ENCODE measurements at places on chromosomes 11 and 22.

- no peak for DNase-seq
Measured at GRCh38 chr22:36147196-36147791, 13.3 kb downstream of the APOL3 start.

- DNase-seq, result no peak
Measured at GRCh38 chr22:24087071-24087795, 76.1 kb downstream of the CABIN1 start.

DNA sequence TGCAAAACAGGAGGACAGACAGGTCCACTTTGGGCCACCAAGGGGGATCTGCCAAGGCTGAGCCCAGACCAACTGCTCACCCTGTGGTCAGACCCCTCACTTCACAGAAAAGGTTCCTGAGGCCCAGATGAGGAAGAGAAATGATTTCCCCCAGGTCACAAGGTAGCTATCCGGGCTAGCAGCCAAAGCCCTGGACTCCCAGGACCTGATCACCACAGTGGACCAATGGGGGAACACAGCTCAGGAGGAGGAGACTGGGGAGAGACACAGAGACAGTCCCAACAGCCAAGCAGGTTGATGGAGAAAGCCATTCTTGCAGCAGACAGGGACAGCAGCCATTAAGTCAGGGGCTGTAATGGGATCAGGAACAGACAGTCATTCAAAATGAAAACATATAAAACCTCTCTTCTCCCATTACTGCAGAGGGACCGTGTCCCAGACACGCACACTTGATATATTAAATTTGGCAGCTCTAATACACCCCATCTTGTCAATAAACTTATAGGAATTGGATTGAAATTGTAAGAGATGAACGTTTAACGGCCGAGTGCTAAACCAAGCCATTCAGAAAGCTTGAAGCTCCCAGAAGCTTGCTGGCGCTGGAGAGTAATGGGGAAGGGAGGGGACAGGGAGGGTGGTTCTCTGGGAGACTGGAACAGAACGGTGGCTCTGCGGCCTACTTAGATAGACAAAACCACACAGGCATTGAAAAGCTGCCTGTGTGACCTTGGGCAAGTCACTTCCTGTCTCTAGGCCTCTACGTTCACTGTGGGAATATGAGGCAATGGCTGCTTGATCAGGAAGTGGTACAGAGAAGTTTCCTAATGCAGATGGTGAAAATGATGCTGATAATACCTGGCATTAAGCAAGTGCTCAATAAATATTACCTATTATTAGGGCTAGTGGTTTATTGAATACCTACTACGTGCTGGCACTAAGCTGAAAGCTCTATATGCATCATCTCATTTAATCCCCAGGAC lies 16.0 kb downstream of the ZMAT5 start:
- no peak for DNase-seq

DNA sequence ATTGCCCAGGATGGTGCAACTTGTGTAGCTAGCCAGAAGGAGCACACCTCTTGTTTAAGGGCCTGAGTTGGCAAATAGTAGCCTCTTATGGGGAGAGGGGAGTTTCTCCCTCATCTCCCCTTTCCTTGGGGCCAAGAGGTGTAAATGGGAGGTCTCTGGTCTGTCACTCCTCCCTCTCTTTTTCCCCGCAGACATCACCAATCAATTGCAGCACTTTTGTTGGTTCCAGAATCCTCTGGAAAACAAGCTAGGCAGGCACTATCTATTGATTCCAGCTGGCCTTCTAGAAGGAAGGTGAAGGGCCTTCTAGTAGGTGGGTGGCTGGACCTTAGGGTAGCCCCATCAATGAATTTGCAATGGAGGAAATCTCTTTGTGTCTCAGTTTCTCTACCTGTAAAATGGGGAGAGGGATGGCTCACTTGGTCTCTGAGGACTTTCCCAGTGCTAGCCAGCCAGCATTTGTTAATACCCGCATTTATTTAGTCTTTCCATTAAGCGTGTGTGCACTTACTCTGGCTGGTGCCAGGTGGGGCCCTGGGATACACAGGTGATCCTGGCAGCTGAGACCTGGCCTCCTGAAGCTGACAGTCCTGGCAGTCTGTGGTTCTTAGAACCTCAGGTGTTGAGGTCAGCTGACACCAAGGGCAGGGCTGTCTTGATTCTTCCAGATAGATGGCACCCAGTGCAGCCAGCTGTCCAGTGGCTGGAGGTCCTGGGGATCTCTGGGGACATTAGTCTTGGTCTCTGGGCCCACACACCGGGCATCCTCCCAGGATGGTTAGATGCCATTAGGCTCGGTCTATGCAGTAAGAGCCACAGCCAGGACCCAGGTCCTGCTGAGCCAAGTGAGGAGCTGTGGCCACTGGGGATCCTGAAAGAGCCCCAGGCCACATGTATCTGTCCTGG lies 51.7 kb downstream of the TSPAN18 start:
- no peak for DNase-seq

DNA sequence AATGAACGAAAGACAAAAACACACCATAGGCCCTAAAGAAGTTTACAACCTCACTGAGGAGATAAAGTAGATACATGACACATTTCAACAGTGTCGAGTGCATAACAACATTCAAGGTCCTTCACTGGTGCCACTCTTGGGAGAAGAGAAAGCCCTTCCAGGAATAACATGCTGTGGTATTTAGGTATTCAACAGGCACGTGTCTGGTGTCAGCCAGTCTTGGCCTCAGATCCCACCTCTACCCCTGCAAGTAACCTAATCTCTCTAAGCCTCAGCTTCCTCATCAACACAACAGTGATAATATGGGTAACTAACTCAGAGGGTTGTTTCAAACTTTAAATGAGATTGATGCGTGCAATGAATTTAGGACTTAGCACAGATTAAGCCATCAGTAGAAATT lies 235.0 kb upstream of the ZC3H12C start:
- no peak for DNase-seq

GRCh38 chr11:6389905-6390717 lies at the start of gene SMPD1:
Gene SMPD1 (plus strand): TSS chr11:6390474. CDS start chr11:6390599, 125 bp downstream.
- DNase-seq, result peak; percentile 88

GRCh38 chr22:39299829-39300178 lies 19.6 kb downstream of the RPL3 start:
- DNase-seq, result no peak

DNA sequence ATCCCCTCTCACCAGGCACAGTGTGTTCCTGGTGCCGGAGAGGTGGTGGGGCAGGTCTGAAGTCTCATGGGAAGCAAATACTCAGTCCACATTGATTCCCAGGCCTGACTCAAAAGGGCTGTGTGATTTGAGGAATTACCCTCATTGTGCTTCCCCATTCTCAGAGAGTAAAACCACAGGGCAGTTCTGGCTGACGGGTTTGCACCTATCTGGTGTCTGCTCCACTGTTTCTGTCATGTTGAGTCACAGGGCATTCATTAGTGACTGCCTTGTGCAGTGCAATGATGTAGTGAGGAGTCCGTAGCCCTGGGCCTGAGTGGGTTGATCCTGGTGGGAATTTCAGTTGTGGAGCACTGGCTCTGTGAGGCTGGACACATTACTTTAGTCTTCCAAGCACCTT lies 85.2 kb upstream of the ARHGAP20 start:
- no peak for DNase-seq

DNA sequence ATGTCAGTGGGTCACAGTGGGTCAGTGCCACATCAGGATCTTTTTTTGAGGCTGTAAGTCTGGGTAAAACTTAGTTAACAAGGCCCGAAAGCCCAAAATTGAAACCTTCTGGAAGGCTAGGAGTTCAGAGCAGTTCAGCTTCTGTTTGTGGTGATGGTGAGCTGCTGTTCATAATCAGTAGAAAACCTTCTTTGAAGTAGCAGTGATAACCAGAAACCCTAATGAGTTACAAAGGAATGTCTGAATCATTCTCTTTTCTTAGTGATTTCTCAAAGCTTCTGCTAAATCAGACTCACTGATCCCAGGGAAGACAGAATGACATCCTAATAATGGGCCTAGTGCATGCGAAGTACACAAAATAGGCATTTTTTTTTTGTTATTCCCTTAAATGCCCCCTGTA lies 124.7 kb downstream of the PARVA start:
- DNase-seq, result no peak

- DNase-seq, result no peak
Measured at GRCh38 chr22:40030758-40031095, 36.0 kb downstream of the FAM83F start.

- no peak for DNase-seq
Measured at GRCh38 chr11:62208785-62209144, 292 bp downstream of the SCGB2A1 start.

GRCh38 chr11:77375107-77375506 lies 73.6 kb upstream of the GDPD4 start:
- no peak for DNase-seq

DNA sequence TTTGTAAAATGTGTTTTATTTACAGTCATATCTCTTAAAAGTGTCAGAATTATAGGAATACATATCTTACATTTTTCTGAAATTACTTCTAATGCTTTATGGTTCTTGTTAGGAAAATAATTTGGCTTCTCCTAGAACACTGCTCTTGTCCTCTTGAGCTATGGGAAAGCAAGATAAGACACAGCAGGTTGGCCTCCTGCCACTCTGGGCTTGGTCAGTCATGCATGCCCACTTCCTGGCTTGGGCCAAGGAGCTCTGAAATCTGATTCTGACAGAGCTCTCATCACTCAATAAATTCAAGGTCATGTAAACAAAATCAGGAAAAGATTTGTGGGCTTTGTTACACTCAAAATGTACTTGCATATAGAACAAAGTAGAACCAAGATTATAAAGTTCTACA lies 1036.0 kb downstream of the OPCML start:
- DNase-seq, result no peak

GRCh38 chr11:121131656-121132055 lies 30.6 kb downstream of the TECTA start:
- no peak for DNase-seq

DNA sequence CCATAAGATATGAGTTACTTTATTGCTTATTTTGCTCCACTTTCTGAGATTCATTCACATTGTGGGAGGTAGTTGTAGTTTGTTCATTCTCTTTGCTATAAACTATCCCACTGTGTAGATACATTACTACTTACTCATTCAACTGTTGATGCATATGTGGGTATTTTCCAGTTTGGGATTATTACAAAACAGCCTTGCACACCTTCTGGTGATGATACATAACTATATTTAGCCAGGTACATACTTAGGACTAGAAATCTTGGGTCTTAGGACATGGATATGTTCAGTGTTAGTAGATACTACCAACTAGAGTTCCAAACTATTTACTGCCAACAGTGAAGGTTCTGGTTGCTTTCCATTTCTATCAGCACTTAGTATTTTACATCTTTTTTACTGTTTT lies 37.8 kb downstream of the BTG4 start:
- no peak for DNase-seq

DNA sequence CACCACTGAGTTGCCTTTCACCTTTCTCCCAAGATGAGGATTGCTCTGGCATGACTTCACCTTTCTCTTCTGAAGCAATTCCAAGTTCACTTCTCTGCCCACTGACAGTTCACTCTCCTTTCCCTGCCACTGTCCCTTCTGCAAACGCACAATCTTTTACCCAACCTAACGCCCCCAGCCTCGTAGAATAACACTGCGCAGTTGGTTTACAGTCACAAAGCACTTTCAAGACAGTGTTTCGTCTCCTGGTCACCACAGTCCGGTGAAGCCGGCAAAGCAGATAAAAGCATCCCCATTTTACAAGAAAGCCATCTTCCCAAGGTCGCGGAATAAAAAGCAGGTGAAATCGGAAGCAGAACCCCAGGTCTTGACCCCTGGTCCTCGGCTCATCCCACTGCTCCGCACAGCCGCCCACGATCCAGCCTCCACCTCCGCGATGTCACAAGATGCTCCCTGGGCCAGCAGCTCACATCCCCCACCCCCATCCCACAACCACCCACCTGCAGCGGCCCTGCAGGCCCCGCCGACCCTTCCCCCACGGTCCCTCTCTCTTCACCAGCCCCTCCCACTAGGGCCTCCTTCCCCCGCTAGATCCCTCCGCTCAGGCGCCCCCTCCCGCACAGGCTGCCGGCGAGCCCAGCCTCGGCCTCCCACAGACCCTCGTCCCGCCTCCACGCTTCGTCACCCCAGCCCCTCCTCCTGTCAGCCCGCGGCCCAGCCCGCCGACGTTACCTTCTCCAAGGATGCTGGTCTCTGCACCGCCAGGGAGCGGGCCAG lies 585 bp downstream of the PI4KA start:
- DNase-seq, result peak; percentile 66

DNA sequence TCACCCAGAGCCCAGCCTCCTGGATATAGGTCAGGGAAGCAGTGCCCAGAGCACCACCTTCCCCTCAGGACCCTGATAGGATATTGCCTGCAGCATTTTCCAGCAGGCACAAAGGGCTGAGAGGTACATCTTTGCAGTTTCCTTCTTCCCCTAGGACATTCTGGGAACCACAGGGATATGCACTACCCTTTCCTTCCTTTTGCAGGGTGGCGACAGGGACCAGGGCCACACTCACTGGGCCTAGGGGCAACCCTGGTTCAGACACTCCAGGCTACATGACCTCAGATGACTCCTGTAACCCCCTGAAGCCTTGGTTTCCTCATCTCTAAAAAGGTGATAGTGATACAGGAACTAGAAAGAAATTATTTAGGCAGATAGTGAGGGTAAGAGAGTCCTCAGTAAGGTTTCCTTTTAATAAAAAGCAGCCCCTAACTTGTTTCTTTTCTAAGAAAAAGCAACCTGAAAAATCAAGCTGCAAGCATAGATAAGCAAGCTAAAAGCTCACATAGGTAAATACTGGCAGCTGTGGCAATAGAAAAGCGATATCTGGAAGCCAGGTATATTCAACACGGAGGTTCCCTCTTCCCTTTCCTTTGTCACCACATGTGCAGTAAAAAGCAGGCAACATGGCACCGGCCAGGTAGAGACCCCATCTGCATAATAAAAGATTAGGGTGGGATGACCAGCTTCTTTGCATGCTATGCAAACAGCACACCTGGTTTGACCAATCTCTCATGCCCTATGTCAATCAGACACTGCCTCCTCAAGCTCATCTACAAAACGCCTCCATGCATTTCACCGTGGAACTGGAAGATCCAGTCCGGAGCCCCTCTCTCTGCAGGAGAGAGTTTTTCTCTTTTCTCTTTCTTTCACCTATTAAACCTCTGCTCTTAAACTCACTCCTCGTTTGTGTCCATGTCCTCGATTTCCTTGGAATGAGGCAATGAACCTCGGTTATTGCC lies 13.2 kb upstream of the MRGPRX2 start:
- no peak for DNase-seq

GRCh38 chr22:39097098-39098020 lies at the start of gene APOBEC3H:
Gene APOBEC3H (plus strand): TSS chr22:39097244. CDS start chr22:39100279, 3,035 bp downstream.
- no peak for DNase-seq

DNA sequence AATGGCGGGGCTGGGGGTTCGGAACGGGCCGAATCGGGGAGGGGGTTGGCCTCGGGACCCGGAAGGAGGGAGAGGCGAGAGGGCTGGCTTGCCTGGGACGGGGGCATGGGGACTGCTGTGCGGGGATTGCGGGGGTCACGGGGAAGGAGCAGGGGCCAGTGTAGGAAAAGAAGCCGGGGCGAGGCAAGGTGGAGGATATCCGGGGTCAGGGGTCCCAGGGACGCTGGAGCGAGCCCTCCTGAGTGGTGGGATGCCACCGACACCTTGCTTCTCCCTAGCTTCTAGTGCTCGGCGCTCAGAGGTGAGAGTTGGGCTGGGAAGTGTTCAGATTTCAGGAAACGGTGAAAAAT lies 426 bp upstream of the GDPD5 start:
- DNase-seq, result no peak
